ENCODE measurements at places on chromosomes 7 and 10.

- no peak for DNase-seq
Observed at GRCh38 chr10:8616166-8616565, 561.7 kb downstream of the GATA3 start.

GRCh38 chr10:96676272-96677112 is 43.8 kb downstream of the PIK3AP1 start:
- no peak for DNase-seq

GRCh38 chr7:131745390-131746248 is 189.2 kb upstream of the PODXL start:
- peak; percentile 49 for DNase-seq

- no peak for DNase-seq
Observed at GRCh38 chr10:104041891-104042535, 43.7 kb downstream of the COL17A1 start.

- DNase-seq, result no peak
Observed at GRCh38 chr7:30848121-30848855, 63.4 kb upstream of the AQP1 start.

GRCh38 chr7:70947181-70947580 is 184.8 kb upstream of the GALNT17 start:
- DNase-seq, result no peak

DNA sequence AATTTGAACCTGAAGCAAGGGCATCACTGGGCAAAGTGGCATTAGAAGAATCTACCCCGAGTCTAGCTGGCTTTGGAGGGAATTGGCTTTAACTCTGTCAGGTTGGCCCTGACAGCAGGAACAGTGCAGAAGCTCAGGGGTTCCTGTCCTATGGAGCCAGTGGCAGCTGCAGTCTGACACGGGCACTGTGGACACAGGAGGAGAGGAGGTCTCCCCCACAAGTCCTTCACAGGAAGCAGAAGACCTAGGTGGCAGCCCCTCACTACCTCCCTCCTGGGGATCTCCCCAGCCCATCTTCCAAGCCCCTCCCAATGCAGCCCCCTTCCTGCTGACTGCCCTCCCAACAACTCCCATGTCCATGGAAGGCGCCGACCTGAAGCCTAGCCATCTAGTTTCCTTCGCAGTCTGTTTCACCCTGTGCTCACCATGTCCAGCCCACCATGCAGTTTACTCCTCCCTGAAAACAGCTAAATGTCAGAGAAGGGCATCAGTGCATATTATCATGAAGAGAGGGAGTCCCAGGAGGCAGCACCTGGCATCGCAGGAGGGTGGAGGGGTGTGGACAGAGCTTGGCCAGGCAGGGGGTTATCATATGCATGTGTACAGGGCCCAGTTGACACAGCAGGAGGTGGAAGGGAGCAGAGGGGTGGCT is 17.9 kb upstream of the GDF10 start:
- DNase-seq, result no peak

DNA sequence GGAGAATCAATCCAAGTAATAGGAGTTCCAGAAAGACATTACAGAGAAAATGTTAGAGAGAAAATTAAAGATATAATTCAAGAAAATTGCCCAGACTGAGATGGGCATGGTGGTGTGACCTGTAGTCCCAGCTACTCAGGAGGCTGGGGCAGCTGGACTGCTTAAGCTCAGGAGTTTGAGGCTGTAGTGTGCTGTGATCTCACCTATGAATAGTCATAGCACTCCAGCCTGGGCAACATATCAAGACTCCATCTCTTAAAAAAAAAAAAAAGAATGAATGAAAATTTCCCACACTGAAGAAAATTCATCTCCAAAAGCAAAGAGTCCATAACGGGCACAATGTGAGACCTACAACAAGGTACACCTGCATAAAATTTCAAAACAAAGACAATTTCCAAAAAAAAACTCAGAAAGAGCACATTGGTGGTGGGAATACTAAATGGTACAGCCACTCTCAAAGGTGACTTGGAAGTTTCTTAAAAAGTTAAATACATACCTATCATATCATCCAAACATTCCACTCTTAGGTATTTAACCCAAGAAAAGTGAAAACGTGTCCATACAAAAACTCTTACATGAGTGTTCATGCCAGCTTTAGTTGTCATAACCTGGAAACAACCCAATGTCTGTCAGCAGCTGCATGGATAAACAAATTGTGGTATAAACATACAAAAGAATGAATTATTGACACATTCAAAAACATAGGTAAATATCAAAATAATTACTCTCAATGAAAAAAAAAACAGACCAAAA is 6.9 kb upstream of the RGS10 start:
- no peak for DNase-seq

- DNase-seq, result no peak
Observed at GRCh38 chr7:35533902-35534301, 161.0 kb downstream of the HERPUD2 start.

- no peak for DNase-seq
Observed at GRCh38 chr10:109974504-109975191, 33.1 kb upstream of the ADD3 start.

DNA sequence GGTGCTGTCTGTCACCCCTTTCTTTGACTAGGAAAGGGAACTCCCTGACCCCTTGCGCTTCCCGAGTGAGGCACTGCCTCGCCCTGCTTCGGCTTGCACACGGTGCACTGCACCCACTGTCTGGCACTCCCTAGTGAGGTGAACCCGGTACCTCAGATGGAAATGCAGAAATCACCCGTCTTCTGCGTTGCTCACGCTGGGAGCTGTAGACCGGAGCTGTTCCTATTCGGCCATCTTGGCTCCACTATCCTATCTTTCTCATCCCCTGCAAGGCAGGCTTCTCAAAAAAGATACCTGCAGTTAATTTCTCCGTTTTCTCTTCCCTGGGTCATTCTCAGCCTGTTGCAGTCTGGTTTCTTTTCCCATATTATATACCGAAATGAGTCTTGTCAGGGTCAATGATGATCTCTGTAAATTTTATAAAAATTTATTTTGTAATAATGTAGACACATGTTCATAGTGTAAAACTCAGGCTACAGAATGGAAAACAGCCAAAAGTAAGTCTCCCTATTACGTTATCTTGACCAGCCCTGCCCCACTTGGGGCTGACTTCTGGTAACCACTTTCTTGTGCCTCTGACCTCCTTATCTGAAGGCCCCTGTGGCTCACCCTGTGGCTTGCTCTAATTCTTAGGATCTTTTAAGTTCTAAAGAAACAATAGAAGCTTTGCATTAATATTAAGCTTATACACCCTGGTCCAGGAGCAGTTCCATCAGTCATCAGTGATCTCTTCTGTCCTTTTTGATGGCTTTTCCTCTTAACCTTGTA is 20.7 kb downstream of the BLVRA start:
- DNase-seq, result no peak

GRCh38 chr7:101362334-101363195 is at the start of gene COL26A1:
Gene COL26A1, plus strand, starts transcription at chr7:101362875. Its CDS starts 158 bp downstream, at chr7:101363033.
- peak; percentile 58 for DNase-seq

DNA sequence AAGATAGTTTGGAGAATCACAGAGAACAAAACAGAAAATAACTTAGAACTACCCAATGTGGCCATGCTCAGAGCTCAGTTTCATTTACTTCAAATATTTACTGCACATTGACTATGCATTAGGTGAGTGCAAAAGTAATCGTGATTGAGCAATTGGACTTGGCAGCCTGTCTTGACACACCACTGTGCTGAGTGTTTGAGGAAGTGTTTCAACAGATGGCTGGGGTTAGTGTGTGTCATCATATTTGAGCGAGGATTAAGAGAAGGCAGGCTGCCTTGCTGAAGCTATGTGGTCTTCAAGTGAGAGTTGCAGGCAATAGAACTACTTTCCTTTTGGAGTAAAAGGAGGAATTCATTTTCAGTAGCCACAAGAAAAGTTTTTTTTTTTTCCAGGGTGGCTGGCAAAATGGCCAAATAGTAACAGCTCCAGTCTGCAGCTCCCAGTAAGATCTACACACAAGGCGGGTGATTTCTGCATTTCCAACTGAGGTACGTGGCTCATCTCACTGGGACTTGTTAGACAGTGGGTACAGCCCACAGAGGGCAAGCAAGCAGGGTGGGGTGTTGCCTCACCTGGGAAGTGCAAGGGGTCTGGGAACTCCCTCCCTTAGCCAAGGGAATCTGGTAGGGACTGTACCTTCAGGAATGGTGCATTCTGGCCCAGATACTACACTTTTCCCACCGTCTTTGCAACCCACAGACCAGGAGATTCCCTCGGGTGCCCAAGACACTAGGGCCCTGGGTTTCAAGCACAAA is 37.6 kb downstream of the AKR1C4 start:
- no peak for DNase-seq
